ENCODE measurements at places on chromosomes 4 and X. TPM values are rescaled to one million over a fixed set of nuclear protein-coding genes. Genes with fewer than 3 reads are reported as not detected.

CT45A10 gene
- total RNA-seq, result not detected

NOX1 gene
- not detected for total RNA-seq

ZFP92 gene
- under 0.01 TPM for total RNA-seq

PPBP gene
- not detected for total RNA-seq

UCHL1 gene
- total RNA-seq, result 972 TPM

ETDB gene
- not detected for total RNA-seq

- H3K4me1 ChIP-seq, result peaks cover 4% of the 10 kb centered on the region
- H3K36me3 ChIP-seq, result no peaks in the 10 kb centered on the region
- H3K4me3 ChIP-seq, result no peak overlapping the region
- no peaks in the 10 kb centered on the region for H3K27me3 ChIP-seq
These were observed 127.3 kb upstream of the FAT4 start for GRCh38 chr4:125187226-125188176.

DNA sequence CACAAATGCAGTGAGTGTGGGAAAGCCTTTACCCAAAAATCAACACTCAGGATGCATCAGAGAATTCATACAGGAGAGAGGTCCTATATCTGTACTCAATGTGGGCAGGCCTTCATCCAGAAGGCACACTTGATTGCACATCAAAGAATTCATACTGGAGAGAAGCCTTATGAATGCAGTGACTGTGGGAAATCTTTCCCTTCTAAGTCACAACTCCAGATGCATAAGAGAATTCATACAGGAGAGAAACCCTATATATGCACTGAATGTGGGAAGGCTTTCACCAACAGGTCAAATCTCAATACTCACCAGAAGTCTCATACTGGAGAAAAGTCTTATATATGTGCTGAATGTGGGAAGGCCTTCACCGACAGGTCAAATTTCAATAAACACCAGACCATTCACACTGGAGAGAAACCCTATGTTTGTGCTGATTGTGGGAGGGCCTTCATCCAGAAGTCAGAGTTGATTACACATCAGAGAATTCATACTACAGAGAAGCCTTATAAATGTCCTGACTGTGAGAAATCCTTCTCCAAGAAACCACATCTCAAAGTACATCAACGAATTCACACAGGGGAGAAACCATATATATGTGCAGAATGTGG, 79.3 kb downstream of the ZNF81 start:
- H3K36me3 ChIP-seq, result no peaks in the 10 kb centered on the region
- no peak for DNase-seq
- no peaks in the 10 kb centered on the region for H3K4me1 ChIP-seq
- no peak overlapping the region for H3K4me3 ChIP-seq

GRCh38 chr4:74884266-74884665, 48.6 kb upstream of the PARM1 start:
- no peak overlapping the region for H3K27ac ChIP-seq
- no peak overlapping the region for H3K4me3 ChIP-seq
- no peaks in the 10 kb centered on the region for H3K4me1 ChIP-seq
- H3K36me3 ChIP-seq, result no peaks in the 10 kb centered on the region

GRCh38 chr4:46196086-46196485, 72.2 kb upstream of the GABRG1 start:
- H3K4me3 ChIP-seq, result no peak overlapping the region
- H3K27ac ChIP-seq, result no peak overlapping the region
- no peaks in the 10 kb centered on the region for H3K36me3 ChIP-seq
- no peaks in the 10 kb centered on the region for H3K4me1 ChIP-seq
- no peaks in the 10 kb centered on the region for H3K27me3 ChIP-seq
- DNase-seq, result no peak

GRCh38 chr4:179695175-179695574, 2252.9 kb upstream of the AGA start:
- no peak overlapping the region for H3K4me3 ChIP-seq
- H3K27me3 ChIP-seq, result no peaks in the 10 kb centered on the region
- H3K27ac ChIP-seq, result no peak overlapping the region
- no peaks in the 10 kb centered on the region for H3K4me1 ChIP-seq
- no peaks in the 10 kb centered on the region for H3K36me3 ChIP-seq

GRCh38 chrX:13258052-13258444, 61.8 kb downstream of the ATXN3L start:
- H3K4me3 ChIP-seq, result no peak overlapping the region
- H3K4me1 ChIP-seq, result peaks cover 3% of the 10 kb centered on the region
- H3K27ac ChIP-seq, result no peak overlapping the region
- no peaks in the 10 kb centered on the region for H3K36me3 ChIP-seq
- H3K27me3 ChIP-seq, result no peaks in the 10 kb centered on the region

DNA sequence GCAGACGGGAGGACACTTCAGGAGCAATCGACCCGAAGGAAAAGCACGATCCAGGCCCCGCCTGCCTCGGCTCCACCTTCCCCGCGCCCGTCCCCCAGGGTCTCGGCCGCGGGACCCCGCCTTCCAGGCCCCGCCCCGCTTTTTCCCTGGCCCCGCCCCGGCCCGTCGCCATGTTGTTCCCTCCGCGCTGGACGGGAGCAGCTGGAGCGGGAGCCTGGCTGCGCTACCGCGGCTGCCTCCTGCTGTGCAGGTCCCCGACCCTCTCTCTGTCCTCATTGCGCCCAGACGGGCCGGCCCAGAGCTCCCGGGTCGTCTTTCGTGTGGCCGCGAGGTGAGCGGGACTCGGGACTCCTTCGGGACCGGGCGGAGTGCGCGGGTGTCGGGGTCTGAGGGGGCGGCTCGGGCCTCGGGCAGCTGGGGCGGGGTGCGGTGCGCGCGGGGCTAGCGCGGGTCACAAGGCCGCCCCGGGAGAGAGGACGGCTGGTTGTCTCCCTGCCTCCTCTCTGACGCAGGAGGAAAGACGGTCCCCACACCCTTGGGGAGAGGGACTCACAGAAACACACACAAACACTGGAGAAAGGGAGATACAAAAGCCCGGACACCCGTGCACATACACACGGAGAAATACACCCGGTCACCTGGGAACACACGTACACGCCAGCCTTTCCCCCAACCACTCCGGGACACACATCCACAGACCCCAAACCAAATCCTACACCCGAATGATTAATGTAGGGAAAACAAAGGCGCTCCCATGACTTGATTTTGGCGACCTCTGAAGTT, at the start of gene RAB9A:
Gene RAB9A (plus strand): TSS at position 171 of the 783 bp plus-strand sequence. CDS start 19,619 bp downstream, outside the sequence.
- H3K27ac ChIP-seq, result peak within 1 kb of the TSS; percentile 90
- peak within 1 kb of the TSS; percentile 86 for H3K4me3 ChIP-seq
- peaks cover 5% of the 10 kb centered on the region for H3K4me1 ChIP-seq
- no peaks in the 10 kb centered on the region for H3K36me3 ChIP-seq
- peaks cover 6% of the 10 kb centered on the region for H3K27me3 ChIP-seq

GRCh38 chr4:11543706-11544105, 115.0 kb upstream of the HS3ST1 start:
- no peak overlapping the region for H3K4me3 ChIP-seq
- H3K4me1 ChIP-seq, result peaks cover 5% of the 10 kb centered on the region
- peak; percentile 83 for DNase-seq
- peak overlapping the region; percentile 7 for H3K27ac ChIP-seq
- H3K27me3 ChIP-seq, result no peaks in the 10 kb centered on the region

DNA sequence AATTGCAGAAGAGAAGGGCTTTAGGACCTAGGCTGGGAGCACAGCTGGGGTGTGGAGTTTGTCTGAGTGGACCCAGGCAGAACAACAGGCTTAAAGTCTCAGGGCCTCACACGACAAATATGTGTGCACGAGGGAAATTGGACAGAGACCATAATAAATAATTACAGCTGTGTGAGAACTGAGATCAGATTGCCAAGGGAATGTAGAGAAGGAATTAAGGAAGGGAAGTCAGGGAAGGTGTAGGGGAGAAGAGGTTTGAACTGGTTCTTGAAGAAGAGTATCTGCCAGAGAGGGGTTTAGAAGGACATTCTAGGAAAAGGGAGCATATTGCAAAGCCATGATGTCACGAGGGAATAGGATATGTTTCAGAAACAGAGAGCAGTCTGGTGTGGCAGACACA, 120.7 kb upstream of the TSPAN5 start:
- H3K4me3 ChIP-seq, result no peak overlapping the region
- H3K4me1 ChIP-seq, result peaks cover 17% of the 10 kb centered on the region
- peaks cover 16% of the 10 kb centered on the region for H3K27me3 ChIP-seq
- H3K27ac ChIP-seq, result no peak overlapping the region
- DNase-seq, result peak; percentile 13
- H3K36me3 ChIP-seq, result no peaks in the 10 kb centered on the region

- H3K4me1 ChIP-seq, result no peaks in the 10 kb centered on the region
- no peak overlapping the region for H3K4me3 ChIP-seq
- no peaks in the 10 kb centered on the region for H3K27me3 ChIP-seq
- DNase-seq, result peak; percentile 40
These were observed 361.3 kb downstream of the OPHN1 start for GRCh38 chrX:68072041-68072440.

- H3K27ac ChIP-seq, result no peak overlapping the region
- H3K4me3 ChIP-seq, result no peak overlapping the region
- H3K4me1 ChIP-seq, result peaks cover 4% of the 10 kb centered on the region
- DNase-seq, result no peak
- H3K36me3 ChIP-seq, result peaks cover 37% of the 10 kb centered on the region
- H3K27me3 ChIP-seq, result no peaks in the 10 kb centered on the region
These were observed 5.7 kb downstream of the CLDN22 start for GRCh38 chr4:183314336-183314735.

DNA sequence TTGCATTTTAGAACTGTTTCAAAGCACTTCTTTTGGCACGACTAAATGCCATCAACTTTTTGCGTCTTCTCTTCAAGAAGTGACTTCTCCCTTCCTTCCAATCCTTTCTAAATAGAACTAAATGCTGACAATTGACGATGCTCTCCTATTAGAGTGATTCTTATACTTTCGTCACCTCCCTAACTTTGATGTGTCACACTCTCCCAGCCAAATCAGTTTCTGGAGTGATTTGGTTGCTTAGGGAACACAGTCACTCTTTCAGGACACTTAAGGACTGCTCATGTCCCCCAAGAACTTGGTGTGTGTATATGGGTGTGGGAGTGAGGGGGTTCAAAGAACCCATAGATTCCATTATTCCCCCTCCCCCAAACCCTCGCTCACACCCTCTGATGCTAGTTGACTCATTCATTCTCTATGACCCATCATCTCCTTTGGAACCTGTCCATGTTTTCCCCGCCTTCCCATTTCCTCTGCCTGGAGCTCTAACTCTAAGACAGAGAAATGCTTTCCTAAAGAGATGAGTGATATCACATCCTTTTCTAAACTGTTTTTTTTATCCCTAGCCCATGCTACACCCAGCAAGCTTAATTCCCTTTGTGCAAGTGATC, 26.8 kb upstream of the AREG start:
- H3K27me3 ChIP-seq, result no peaks in the 10 kb centered on the region
- no peaks in the 10 kb centered on the region for H3K36me3 ChIP-seq
- H3K4me1 ChIP-seq, result peaks cover 5% of the 10 kb centered on the region
- H3K4me3 ChIP-seq, result no peak overlapping the region

DNA sequence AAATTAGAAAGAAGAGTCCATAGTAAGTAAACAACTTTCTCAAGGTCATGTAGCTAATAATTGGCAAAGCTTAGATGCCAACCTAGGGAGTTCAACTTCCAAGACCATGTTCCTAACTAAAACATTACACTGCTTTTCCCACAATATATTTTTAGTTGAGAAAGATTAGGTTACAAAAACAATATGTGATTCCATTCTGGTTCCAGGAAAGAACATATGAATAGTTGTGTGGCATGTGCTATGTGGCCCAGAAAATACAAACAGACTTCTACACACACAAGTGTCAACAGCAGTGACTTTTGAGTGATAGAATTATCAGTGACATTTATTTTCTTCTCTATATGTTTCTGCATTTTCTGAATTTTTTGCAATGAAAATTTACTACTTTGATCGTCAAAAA, 62.7 kb upstream of the EDNRA start:
- H3K27ac ChIP-seq, result no peak overlapping the region
- H3K4me3 ChIP-seq, result no peak overlapping the region
- H3K27me3 ChIP-seq, result no peaks in the 10 kb centered on the region
- H3K36me3 ChIP-seq, result no peaks in the 10 kb centered on the region
- H3K4me1 ChIP-seq, result no peaks in the 10 kb centered on the region

DNA sequence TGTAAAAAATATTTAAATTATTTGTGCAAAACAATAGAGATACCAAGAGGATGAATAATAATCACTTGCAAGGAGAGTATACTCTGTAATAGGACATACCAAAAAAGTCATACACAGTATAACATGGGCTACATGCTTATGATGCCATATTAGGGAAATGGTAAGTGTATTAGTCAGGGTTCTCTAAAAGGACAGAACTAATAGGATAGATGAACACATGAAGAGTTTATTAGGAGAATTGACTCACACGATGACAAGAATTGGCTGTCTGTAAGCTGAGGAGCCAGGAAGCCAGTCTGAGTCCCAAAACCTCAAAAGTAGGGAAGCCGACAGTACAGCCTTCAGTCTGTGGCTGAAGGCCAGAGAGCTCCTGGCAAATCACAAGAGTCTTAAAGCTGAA, 151.2 kb downstream of the DTHD1 start:
- no peak overlapping the region for H3K4me3 ChIP-seq
- H3K27ac ChIP-seq, result no peak overlapping the region
- no peaks in the 10 kb centered on the region for H3K27me3 ChIP-seq
- no peaks in the 10 kb centered on the region for H3K36me3 ChIP-seq
- H3K4me1 ChIP-seq, result no peaks in the 10 kb centered on the region
- DNase-seq, result no peak

DNA sequence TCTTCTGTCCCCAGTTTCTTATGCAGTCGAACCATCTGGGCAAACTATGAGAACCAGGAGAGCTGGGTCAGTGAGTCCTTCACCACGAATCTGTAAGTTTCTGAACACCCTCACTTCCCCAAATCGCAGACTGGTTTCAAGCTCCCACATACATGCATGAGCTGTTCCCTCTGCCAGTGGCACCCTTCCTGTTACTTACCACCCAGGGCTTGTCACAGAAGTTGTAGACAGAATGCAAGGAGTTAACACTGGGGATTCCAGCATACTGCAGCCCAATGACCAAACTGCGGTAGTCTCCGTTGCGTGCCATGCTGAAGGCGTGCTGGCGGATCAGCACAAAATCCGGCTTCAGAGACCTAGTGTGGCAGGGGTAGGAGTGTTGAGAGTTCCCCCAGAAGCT, 14.6 kb downstream of the SYN1 start:
- H3K36me3 ChIP-seq, result no peaks in the 10 kb centered on the region
- H3K27me3 ChIP-seq, result peaks cover 6% of the 10 kb centered on the region
- no peak overlapping the region for H3K27ac ChIP-seq
- DNase-seq, result no peak

GRCh38 chr4:24971192-24971591, 58.4 kb upstream of the CCDC149 start:
- DNase-seq, result no peak

- no peaks in the 10 kb centered on the region for H3K27me3 ChIP-seq
- H3K36me3 ChIP-seq, result peaks cover 2% of the 10 kb centered on the region
- H3K4me1 ChIP-seq, result peaks cover 4% of the 10 kb centered on the region
- DNase-seq, result peak; percentile 54
- no peak overlapping the region for H3K27ac ChIP-seq
- H3K4me3 ChIP-seq, result no peak overlapping the region
These were observed 4.3 kb upstream of the NAA15 start for GRCh38 chr4:139297001-139297410.

DNA sequence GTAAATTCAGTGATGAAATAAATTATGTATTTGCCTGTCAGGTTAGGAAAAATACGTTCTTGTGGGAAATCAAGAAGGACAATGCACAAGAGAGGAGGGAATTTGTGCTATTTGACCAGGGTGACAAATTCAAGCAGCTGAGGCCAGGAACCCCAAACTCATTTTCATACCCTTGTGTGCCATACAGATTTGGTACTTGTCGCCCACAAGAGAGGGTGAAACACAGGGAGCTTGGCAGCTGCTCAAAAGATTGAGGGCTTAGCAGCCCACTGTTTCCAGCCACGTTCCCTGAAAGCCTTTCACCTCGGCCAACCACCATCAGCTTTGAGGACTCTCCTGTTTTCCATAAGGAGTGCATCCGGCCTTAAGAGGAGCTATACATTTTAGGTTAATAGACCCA, 111.2 kb downstream of the COL25A1 start:
- H3K4me1 ChIP-seq, result no peaks in the 10 kb centered on the region
- H3K36me3 ChIP-seq, result no peaks in the 10 kb centered on the region
- DNase-seq, result no peak
- H3K4me3 ChIP-seq, result no peak overlapping the region
- H3K27ac ChIP-seq, result no peak overlapping the region
- peaks cover 1% of the 10 kb centered on the region for H3K27me3 ChIP-seq
